ENCODE measurements at places on chromosomes 2 and 18. TPM values are rescaled to one million over a fixed set of nuclear protein-coding genes. Genes with fewer than 3 reads are reported as not detected.

XIRP2 gene
- total RNA-seq, result 0.49 TPM

MTCL1 gene
- 8.8 TPM for total RNA-seq

ALPP gene
- total RNA-seq, result not detected

GRCh38 chr2:202064171-202064880 lies 8.7 kb upstream of the KIAA2012 start:
- H3K27me3 ChIP-seq, result no peaks in the 10 kb centered on the region
- H3K27ac ChIP-seq, result no peak overlapping the region
- H3K4me1 ChIP-seq, result no peaks in the 10 kb centered on the region
- H3K4me3 ChIP-seq, result no peak overlapping the region

GRCh38 chr2:10048501-10049171 lies 5.3 kb downstream of the KLF11 start:
- no peaks in the 10 kb centered on the region for H3K27me3 ChIP-seq
- H3K4me1 ChIP-seq, result peaks cover 3% of the 10 kb centered on the region
- peak overlapping the region; percentile 35 for H3K27ac ChIP-seq
- H3K4me3 ChIP-seq, result no peak overlapping the region

DNA sequence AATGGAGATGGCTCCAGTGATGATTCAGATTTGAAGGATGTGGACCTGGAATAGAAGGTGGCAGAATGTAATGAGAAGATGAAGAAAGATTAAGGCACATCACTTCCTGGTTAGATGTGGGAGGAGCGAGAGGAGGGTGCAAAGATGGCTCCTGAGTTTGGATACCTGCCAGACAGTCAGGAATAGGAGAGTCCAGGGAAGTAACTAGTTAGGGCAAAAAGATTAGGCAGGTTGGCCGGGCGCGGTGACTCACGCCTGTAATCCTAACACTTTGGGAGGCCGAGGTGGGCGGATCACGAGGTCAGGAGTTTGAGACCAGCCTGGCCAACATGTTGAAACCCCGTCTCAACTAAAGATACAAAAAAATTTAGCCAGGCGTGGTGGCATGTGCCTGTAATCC lies 5.6 kb downstream of the C2orf74 start:
- no peak overlapping the region for H3K27ac ChIP-seq
- H3K27me3 ChIP-seq, result no peaks in the 10 kb centered on the region
- no peak overlapping the region for H3K4me3 ChIP-seq
- no peak for DNase-seq

GRCh38 chr18:10041180-10041579 lies 127.4 kb downstream of the VAPA start:
- peak; percentile 82 for DNase-seq
- H3K4me3 ChIP-seq, result no peak overlapping the region
- H3K27ac ChIP-seq, result peak overlapping the region; percentile 72
- H3K4me1 ChIP-seq, result no peaks in the 10 kb centered on the region
- H3K27me3 ChIP-seq, result no peaks in the 10 kb centered on the region

GRCh38 chr18:49028801-49029506 lies 78.2 kb upstream of the SMAD7 start:
- no peak overlapping the region for H3K4me3 ChIP-seq
- no peaks in the 10 kb centered on the region for H3K36me3 ChIP-seq
- no peaks in the 10 kb centered on the region for H3K4me1 ChIP-seq
